ENCODE measurements at places on chromosomes 7 and 10. TPM values are rescaled to one million over a fixed set of nuclear protein-coding genes. Genes with fewer than 3 reads are reported as not detected.

LGI1 gene
- total RNA-seq: not detected

GPR22 gene
- total RNA-seq: not detected

DNA sequence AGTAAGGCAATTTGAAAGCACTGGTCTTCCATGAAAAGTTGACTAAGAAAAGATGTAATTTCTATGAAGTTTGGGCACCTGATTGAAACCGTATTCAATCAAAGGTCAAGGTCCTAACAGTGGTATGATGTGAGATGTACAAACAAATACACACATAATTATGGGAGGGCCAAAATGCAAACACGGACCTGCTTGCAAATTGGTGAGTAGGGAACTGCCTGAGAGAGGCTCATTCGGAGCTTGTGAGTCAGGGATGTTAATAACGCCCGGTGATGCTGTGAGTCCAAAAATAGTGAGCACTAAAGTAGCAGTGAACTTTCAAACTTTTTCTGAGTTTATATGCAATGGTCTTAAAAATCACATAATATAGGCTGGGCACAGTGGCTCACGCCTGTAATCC is 34.2 kb upstream of the FAM180A start:
- no peak for DNase-seq

- DNase-seq: no peak
These were observed 622.4 kb downstream of the SDK1 start for GRCh38 chr7:3923307-3923918.

DNA sequence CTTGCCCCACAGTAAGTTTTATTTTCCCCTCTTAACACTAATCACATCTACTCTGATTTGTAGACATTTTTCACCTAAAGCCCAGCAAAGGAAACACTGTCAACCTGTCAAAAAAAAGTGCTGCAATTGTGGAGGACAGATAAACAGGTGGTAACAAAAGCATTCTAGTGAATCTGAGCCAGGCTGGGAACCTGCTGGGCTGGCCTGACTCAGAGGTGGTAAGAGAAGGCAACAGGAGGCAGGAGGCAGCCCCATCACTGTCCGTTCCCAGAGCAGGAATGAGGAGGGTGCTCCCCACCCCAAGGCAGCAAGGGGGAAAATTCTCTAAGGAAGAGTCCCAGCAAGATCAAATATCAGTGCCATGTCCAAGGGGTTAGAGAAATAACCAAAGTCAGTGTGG is 19.5 kb upstream of the HERPUD2 start:
- DNase-seq: no peak

- DNase-seq: no peak
These were observed 10.4 kb downstream of the HDAC9 start for GRCh38 chr7:18505870-18506460.

DNA sequence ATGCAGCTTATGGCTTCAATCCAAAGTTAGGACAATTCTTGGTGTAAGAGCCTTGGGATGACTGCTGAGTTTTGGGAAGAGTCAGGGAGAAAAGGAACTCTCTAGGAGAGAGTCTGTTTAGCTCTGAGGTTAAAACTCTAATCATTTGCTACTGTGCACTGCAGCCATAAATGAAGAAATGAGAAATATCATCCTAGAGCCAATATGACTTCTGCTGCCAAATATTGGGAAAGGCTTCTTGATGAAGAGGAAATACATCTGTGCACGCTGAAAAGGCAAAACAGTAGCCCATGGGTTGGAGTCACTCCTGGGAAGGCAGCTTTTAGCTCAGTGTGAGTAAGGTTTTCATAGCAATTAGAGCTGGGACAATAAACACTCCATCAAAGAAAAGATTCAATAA is 308.8 kb downstream of the SFMBT2 start:
- DNase-seq: no peak

- DNase-seq: no peak
These were observed 1.5 kb downstream of the PON1 start for GRCh38 chr7:95322854-95323253.

DNA sequence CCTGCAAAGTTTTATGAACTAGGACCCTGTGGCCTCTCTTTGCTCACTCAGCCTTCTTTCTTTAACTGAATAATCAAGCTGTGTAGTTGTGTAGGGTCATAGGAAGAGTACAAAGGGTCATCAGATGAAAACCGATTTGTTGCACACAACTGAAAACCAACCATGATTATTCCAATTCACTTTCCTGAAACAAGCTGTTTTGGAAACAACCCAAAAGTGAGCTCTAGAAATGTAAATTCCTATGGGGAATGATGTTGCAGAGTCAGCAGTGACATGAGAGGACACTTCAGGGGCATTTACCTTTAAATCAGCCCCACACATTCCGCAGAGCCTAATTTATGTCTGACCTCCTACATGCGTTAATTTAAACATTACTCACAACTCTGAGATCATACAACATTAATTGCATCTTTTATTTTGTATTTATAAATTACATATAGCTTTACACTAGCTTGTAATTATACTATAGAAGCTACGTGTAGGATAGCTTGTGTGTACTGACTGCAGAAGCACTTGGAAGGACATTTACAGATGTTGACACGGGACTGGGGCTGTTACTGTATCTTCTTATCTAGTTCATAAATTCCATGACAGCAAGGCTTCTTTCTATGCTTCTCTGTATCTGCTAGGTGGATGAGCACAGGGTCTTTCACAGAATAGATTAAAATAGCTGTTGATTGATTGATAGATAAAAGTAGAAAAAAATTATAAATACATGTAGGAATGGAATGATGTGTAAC is 139.9 kb upstream of the AKR1E2 start:
- no peak for DNase-seq

GRCh38 chr10:4240608-4241197 is 455.7 kb upstream of the KLF6 start:
- no peak for DNase-seq

- no peak for DNase-seq
These were observed 175.1 kb downstream of the AVL9 start for GRCh38 chr7:32670110-32671025.
